ENCODE measurements at places on chromosomes 13 and 19.

DNA sequence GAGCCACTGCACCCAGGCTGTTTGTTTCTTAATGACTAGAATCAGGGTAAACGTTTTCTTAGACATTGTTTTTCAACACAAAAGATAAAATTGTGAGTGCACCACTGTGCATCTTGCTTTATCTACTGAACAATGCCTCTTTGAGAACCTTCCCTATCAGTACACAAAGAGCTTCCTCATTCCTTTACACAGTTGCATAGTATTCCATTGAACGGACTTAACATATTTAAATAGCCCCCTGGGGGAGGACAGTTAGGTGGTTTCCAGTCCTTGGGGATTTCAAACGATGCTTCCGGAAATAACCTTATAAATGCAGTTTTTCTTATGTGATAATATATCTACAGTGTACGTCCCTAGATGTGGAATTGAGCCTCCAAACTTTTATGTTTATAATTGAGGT lies 8.6 kb downstream of the POLD1 start:
- DNase-seq: no peak

- no peak for DNase-seq
These were observed 9.7 kb downstream of the FBXL12 start for GRCh38 chr19:9808855-9809824.

DNA sequence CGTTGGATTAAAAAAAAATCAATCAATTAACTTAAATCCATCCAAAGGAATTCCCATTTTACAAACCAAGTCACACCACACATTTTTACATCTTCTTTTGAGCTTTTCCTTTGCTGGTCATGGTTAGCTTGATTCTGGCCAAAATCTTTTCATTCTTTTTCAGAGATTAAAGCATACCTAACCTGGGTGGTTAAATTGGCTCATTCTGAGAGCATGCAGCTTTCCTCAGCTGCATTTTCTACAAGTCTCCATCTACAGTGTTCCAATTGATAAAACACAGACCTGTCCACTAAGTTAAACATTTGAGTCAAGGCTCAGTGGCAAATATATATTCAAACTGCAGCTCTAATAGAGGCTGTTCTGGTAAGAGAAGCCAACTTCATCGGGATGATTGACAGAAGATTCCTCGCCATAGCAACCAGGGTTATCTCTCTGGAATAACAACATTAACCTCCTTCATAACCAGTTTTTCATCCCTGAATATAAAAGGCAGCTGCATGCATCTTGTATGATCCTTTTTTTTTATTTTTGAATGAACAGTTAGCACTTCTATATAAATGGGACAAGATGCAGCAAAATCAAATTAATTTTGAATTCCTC lies 106.2 kb downstream of the DNAJC15 start:
- peak; percentile 82 for DNase-seq

- DNase-seq: no peak
These were observed 8.4 kb upstream of the KCTD12 start for GRCh38 chr13:76894401-76895110.

DNA sequence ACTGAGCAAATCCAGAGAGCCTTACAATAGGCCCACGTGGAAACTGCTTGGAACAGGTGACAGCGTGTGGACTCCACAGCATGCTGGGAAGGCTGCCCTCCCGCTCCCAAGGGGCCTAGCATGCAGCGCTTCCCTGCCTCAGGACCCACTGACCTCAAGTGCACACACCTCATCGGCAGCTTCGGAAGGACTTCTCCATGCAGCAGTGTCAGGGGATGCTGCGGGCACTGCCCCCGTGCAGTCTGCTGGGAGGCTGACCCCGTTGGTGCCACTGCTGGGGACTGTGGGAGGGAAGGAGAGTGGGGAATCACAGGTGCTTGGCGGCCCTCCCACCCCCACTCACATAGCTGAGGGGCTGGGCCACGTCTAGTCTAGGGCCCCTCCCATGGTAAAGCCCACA lies 17.2 kb downstream of the CAPS start:
- no peak for DNase-seq

GRCh38 chr13:109880371-109881346 lies 94.3 kb upstream of the IRS2 start:
- DNase-seq: no peak

GRCh38 chr13:30915691-30916541 lies 9.8 kb downstream of the MEDAG start:
- DNase-seq: no peak

DNA sequence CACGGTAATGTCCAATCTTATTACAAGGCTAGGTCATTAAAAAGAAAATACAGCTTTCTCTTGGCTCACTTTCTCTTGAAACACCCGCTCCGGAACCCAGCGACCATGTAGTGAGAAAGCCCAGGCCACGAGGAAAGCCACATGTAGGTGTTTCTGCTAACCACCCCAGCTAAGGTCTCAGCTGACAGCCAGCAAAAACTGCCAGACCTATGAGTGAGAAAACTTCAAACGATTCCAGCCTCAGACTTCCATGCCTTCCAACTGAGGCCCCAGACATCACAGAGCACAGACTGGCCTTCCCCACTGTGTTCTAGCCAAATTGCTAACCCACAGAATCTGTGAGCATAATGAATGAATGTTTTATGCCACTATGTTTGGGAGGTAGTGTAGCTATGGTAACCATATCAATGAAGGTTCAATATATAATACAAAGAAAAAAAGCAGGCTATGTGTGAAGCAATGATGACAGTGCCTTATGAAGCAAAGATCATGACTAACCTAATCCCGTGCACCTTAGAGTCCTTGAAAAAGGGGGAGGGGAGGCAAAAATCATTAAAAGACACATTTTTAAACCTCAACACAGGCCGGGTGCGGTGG lies 11.9 kb upstream of the TPTE2 start:
- no peak for DNase-seq

- peak; percentile 100 for DNase-seq
These were observed 64.0 kb downstream of the ACSBG2 start for GRCh38 chr19:6199240-6199994.

DNA sequence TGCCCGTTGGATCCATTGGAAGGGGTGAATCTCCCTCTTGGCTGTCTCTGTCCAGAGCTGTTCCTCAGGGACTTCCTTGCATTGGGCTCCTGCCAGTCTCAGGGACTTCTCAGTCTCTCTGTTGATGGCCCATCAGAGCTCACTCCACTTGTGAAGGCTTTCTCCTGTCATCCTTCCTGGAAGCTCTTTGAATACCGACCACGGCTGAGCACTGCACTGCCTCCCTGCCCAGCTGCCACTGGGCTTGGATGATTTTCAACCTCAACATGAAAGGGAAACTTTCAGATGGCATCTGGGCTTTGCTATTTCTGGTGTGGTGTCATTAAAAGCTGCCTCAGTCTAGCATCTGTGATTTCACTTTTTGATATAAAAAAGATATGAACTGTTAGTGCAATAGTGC lies 66.1 kb upstream of the ANKRD10 start:
- DNase-seq: no peak

DNA sequence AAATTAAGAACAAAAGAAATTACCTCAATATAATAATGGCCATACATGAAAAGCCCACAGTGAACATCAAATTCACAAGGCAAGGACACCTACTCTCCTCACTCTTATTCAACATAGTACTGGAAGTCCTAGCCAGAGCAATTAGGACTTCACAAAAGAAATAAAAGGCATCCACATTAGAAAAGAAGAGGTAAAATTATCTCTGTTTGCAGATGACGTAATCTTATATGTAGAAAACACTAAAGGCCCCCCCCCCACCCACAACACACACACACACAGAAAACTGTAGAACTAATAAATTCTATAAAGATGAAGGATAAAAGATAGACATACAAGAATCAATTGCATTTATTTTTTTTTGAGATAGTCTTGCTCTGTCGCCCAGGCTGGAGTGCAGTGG lies 25.5 kb upstream of the LATS2 start:
- DNase-seq: no peak

DNA sequence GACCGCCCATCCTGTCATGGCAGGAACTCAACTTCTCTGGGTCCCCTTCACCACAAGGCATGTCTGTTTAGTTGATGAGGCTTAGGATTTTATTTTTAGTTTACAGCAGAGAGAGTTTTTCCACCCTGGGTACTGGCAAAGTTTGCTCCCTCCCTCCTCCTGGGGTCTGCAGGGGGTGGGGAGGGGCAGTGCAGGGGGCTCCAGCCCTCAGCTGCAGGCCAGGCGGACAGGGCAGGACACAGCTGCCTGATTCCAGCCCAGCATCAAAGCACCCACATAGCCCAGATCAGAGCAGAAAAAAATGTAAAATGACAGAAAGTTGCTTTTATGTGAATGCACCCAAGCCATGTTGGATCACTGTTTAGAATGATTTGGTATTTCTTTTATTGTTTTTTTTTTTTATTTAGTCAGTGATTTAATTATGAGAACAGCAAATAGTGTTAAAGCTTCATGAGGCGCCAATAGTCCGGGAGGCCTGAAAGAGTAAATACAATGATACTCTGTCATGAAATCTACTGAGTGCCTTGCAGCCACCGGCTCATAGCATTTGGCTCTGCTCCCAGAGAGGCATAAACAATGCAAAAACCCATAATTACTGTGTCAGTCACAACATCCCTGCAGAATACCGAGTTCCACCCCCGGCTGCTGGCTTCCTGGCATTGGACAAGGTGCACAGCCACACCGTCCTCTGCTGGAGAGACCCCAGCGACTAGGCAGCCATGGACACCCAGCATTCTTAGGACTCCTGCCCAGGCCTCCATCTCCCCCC lies 923.5 kb downstream of the UQCRFS1 start:
- DNase-seq: peak; percentile 76

DNA sequence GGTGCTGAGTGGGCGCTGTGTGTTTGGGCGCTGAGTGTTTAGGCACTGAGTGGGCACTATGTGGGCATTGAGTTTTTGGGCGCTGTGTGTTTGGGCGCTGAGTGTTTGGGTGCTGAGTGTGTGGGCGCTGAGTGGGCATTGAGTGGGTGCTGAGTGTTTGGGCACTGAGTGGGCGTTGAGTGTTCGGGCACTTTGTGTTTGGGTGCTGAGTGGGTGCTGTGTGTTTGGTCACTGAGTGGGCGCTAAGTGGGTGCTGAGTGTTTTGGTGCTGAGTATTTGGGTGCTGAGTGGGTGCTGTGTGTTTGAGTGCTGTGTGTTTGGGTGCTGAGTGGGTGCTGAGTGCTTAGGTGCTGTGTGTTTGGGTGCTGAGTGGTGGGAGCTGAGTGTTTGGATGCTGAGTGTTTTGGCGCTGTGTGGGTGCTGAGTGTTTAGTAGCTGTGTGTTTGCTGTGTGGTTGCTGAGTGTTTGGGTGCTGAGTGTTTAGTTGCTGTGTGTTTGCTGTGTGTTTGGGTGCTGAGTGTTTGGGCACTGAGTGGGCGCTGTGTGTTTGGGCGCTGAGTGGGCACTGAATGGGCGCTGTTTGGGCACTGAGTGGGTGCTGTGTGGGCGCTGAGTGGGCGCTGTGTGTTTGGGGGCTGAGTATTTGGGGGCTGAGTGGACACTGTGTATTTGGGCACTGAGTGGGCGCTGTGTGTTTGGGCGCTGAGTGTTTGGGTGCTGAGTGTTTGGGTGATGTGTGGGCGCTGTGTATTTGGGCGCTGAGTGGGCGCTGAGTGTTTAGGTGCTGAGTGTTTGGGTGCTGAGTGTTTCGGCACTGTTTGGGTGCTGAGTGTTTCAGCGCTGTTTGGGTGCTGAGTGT lies 47.2 kb upstream of the F7 start:
- DNase-seq: no peak

GRCh38 chr13:51804295-51805172 lies 571 bp upstream of the DHRS12 start:
- DNase-seq: no peak

DNA sequence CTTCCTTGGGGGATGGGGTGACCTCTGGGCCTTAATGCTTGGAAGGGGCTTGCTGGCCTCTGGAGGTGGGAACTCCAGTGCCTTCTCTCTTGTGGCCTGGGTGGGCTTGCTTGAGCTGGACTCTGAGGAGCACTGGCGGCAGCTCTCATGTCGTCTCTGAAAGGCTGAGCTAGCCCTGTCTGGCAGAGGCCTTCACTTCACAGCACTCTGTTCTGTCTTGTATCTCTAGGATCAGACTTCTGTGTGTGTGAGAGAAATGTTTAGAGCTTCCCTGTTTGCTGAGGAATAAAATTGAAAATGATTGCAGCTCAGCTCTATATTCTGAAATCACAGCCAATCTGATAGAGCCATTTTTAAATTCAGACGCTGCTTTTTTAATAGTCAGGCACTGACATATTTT lies 185.3 kb downstream of the KCNRG start:
- DNase-seq: peak; percentile 65

DNA sequence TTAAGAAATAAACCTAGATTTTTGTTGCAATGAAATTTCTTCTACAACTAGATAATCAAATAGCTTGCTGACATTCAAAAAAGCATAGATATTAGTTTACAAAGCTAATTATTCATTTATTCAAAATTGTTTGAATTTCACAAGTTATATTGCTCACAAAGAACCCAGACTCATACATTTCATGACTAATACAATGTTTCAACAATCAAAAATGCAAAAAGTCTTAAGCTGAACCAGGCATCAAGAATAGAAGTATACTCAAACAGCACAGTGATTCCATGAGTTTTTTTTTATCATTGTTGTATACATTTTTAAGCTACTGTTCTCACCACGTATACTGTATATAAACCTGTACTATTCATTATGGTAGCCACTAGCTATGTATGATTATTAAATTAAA lies 51.0 kb downstream of the DIAPH3 start:
- DNase-seq: no peak

- DNase-seq: no peak
These were observed 30.7 kb downstream of the LMO7 start for GRCh38 chr13:75666646-75667351.

DNA sequence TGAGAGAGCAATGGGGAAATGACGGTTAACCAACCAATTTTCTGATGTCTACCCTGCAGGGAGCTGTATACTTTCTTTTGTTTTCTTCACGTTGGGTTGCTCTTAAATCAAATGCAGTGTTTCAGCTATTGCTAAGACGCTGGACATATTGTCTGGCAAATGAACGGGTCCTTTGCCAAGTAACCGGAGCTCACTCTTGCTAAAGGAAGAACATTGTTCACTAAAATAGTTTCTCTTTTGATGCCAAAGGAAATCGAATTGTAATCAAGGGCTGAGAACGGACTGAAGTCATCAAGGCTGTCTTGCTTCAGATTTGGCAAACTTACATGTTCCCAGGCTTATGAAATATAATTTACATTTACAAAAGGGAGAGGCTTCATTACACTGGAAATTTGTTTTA lies 142.3 kb upstream of the ARGLU1 start:
- no peak for DNase-seq

- DNase-seq: peak; percentile 14
These were observed 1832.8 kb upstream of the MIR17HG start for GRCh38 chr13:89514534-89515312.

DNA sequence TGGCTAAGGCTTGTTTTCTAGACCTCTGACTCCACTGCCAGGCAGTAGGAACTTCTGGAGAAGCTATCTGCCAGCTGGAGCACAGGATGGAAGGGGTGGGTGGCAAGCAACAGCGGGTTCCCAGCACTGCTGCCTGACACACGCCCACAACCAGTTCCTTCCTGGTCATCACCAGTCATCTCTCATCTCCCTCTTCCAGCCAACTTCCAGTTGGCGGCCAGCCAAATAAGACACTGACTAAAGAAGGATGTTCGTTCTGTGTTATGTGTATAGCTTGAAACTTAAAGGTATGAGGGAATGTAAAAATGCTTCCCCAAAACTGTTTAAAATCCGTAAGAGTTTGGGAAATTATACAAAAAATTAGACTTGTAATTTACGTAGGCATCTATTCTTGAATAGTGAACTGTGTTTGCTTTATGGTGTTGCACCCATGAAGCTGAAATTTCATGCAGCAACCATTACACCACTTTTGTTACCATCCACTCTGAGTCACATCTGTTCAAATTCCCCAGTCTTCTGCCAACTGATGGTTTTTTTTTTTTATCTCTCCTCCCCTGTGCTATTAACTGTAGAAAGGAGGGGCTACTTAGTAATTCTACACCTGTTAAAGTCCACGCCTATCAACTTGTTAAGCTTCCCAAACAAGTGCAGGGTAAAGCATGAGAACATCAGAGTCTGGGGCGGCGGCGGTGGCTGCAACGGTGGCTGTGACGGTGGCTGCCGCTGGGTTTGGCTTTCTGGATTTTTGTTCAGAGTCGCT lies 86.2 kb upstream of the FRY start:
- peak; percentile 55 for DNase-seq

All from umbilical cord (tissue), 2 donors.